ENCODE measurements at places on chromosomes 11 and 22.

DNA sequence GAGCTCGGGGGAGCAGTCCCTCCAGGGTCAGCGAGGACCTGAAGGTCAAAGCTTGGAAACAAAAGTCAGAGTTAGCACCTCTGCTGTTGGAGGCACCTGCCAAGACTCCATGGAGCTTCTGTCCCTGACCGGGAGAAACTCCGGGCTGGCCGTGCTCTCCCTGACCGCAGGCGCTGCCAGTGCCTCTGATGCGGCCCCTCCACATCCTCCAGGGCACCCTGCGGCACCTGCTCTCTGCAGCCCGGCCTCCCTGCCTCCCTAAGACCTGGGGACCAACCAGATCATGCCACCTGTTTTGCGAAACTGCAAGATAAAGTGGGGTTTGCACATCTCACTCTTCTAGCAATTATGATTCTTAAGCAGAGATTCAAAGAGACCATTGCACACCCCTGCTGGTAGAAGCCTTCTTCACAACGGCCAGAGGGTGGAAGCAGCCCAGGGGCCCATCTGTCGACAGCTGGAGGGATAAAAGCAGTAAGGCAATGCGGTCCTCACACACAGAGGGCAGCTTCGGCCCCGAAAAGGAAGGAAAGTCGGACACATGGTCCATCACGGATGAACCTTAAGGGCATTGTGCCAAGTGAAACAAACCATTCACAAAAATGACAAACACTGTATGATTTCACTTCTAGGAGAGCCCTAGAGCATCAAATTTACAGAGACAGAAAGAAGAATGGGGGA, 477.1 kb downstream of the BRD1 start:
- no peak for DNase-seq

GRCh38 chr11:47766509-47767227, 473 bp downstream of the FNBP4 start:
- DNase-seq: peak; percentile 75

- no peak for DNase-seq
Observed at GRCh38 chr22:17116572-17117330, 4.4 kb downstream of the TMEM121B start.

DNA sequence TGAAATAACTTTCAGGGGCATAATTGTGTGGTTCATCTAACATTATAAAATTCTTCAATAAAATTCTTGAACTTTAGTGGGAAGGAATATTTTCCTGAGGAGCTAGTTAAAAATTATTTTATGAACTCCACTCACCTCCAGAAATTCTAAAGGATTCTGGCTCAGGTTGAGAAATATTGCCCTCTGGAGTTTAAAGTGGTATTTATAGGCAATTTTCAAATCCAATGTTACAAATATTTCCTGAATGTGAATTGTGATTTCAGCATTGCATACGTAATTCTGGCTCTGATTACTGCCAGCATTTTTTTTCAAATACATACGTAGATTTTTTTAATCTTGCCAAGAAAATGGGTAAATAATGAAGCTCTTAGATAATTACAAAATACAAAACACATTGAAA, 598.2 kb upstream of the ANO3 start:
- DNase-seq: no peak

DNA sequence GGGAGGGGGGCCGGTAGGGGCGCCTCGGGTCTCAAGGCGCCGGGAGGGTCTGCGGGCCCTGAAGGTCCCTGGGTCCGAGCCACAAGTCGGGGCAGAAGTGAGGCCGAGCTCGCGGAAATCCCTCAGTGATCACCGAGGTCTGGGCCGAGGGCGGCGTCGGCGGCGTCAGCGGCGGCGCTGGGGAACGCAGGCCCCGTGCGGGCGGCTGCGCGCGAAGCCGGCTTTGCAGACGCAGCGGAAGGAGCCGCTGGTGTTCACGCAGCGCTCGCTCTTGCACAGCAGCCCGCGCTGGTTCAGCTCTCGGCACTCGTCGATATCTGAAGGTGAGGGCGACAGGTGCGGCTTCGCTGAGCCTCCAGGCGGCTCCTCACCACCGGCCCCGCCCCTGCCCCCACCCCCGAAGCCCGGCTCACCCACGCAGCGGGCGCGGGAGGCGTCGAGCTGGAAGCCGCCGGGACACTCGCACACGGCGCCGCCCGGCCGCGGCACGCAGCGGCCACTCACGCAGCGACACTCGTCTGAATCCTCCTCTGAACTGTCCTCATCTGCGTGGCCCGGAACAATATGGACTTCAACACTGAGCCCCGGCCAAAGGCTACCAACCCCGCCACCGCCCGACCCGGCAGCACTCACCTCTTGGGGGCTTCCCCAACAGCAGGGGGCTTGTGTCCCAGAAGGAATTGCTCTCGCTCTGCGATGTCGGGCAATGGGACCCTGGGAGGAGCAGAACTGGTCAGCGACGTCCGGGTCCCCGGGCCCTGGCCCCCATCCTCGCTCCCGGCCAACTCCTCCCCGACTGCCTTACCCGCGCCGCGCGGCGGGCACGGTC, 14.2 kb downstream of the SCYL1 start:
- no peak for DNase-seq

GRCh38 chr11:40393511-40393910, 1065.9 kb downstream of the LRRC4C start:
- DNase-seq: no peak

DNA sequence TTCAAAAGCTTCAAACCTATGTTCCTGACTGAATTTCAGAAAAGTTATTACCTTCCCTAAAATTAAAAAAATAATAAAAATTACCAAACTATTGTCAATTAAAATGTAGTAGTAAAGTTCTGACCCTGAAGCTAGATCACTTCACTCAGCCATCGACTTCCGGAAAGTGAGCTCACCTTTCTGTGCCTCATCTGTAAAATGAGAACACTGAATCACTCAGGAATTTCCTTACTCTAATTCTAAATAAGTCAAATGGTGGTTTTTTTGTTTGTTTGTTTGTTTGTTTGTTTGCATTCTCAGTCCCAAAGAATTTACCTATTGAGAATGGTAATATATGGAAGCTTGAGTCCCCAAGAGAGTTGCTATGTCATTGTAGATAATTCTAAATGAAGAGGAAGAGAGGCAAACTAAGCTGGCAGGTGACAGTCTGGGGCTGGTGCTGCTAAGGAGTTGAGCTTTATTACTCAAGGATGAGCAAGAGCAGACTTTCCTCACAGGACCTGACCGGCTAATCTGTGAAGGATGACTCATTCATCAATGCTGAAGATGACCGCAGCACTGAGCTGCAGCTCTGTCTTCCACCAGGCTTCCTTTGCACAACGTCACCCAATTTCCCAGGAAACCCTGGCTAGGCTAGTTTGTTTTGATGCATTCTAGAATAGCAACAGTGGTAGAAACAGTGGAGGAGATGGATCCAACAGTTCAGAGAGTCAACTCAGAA, 248.8 kb downstream of the RAB38 start:
- DNase-seq: peak; percentile 35

GRCh38 chr22:19815823-19816290, 38.8 kb downstream of the GNB1L start:
- no peak for DNase-seq

GRCh38 chr22:19877626-19878339, 23.1 kb upstream of the GNB1L start:
- peak; percentile 88 for DNase-seq

- no peak for DNase-seq
Observed at GRCh38 chr11:76648061-76648460, 22.5 kb downstream of the LRRC32 start.

DNA sequence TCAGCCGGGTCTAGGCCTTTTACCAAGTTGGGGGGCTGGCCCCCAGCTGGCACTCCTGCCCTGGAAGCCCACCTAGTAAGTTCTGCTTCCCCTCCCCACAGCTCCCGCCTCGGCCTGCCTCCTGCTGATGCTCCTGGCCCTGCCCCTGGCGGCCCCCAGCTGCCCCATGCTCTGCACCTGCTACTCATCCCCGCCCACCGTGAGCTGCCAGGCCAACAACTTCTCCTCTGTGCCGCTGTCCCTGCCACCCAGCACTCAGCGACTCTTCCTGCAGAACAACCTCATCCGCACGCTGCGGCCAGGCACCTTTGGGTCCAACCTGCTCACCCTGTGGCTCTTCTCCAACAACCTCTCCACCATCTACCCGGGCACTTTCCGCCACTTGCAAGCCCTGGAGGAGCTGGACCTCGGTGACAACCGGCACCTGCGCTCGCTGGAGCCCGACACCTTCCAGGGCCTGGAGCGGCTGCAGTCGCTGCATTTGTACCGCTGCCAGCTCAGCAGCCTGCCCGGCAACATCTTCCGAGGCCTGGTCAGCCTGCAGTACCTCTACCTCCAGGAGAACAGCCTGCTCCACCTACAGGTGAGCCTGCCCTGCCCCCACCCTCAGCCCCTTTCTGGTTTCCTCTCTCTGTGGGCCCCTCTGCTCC, 7.3 kb downstream of the RTN4RL2 start:
- DNase-seq: no peak

DNA sequence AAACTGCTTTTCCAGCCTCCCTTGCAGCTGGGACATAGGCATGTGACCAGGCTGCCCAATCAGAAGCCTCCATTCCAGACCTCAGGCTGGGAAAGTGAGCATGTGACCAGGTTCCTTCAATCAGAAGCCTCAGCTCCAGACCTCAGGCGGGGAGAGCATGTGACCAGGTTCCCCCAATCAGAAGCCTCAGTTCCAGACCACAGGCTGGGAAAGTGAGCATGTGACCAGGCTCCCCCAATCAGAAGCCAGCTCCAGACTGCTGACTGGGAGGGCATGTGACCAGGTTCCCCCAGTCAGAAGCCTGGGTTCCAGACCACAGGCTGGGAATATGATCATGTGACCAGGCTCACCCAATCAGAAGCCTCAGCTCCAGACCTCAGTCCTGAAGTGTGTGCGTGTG, 11.7 kb upstream of the IL2RB start:
- DNase-seq: no peak

- DNase-seq: no peak
Observed at GRCh38 chr11:78664636-78665035, 90.0 kb upstream of the NARS2 start.

DNA sequence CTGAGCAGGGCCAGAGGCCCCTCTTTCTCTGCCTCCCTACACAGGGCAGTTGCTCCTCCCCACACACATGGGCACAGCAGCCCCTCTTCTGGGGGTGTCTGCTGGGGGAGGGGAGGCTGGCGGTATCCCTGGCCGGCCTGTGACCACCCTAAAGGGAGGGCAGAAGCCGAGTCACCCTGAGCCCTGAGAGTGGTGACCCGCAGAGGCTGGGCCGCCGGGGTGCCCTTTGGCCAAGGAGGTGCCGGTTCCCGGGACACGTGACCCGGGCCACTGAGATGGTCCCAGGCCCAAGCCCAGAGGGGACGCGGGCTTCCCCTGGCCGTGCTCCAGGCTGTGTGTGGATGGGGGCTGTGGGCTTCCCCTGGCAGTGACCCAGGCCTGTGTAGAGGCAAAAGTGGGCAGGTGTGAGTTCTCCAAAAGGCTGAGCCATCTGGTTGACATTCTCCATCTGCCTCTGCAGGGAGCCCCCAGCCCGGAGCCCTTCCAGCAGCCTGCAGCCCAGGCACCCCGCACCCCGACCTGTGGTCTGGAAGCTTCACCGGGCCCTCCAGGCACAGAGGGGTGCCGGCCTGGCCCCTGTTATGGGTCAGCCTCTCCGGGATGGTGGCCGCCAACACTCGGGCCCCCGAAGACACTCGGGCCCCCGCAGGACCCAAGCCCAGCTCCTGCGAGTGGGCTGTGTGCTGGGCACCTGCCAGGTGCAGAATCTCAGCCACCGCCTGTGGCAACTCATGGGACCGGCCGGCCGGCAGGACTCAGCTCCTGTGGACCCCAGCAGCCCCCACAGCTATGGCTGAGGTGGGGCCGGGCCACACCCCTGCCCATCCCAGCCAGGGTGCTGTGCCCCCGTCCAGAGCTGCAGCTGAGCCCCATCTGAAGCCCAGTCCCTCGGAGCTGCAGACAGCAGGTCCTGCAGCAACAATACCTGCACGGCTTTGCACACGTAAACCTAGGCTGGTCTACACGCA, 1.0 kb downstream of the ADM2 start:
- DNase-seq: no peak

DNA sequence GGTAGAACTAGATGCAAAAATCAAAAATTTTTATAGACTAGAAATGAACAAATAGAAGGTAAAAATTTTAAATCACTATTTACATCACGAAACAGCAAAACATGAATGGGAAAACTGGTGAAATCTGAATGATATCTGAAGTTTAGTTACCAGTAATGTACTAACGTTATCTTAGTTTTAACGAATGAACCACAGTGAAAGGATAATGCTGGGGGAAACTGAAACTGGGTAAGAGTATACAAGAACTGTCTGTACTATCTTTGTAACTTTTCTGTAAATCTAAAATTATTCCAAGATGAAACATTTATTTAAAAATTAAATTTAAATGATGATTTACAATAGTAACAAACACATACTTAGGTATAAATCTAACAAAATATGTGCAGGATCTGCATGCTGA, 7.4 kb downstream of the GDPD4 start:
- no peak for DNase-seq

- no peak for DNase-seq
Observed at GRCh38 chr11:56273854-56274253, at the start of gene OR5T1. Gene OR5T1, plus strand, starts transcription at chr11:56274154. Its CDS starts 1,485 bp downstream, at chr11:56275639.

GRCh38 chr11:45102361-45102809, 44.1 kb upstream of the PRDM11 start:
- DNase-seq: no peak

DNA sequence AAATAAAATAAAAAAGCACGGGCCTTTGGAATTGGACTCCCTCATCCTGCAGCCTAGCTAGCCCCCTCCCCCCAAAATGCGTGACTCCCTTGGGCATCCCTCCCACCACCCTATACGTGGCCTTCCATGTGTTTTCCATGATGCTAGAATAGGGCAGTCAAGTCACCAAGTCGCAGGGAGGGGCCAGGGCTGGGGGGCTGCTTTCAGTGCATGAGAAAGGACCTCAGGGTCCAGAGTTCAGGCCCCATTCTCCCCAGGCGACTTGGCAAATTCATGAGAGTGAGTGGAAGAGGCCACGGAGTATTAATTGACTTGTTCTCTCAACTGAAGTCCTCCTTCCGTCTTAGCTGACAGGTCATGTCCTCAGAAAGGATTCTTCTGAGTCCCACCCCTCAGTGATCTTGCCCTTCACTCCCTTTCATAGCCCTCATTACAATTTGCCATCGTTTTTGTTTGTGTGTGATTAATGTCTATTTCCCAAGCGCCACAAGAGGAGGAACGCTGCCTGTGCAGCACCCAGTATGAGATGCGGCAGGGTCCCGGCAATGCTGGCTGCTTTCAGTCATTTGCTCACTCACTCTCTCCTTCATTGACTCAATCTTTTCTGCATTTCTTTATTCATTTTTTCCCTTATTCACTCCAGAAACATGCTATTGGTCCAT, 17.4 kb downstream of the LRRC32 start:
- DNase-seq: no peak

Measured in umbilical cord (tissue), 2 donors.